NCI-H345 (cell line): ENCODE measurements at places on chromosomes 6 and 20.

GRCh38 chr6:159969204-159969912 lies 476 bp downstream of the IGF2R start:
- DNase-seq = no peak

DNA sequence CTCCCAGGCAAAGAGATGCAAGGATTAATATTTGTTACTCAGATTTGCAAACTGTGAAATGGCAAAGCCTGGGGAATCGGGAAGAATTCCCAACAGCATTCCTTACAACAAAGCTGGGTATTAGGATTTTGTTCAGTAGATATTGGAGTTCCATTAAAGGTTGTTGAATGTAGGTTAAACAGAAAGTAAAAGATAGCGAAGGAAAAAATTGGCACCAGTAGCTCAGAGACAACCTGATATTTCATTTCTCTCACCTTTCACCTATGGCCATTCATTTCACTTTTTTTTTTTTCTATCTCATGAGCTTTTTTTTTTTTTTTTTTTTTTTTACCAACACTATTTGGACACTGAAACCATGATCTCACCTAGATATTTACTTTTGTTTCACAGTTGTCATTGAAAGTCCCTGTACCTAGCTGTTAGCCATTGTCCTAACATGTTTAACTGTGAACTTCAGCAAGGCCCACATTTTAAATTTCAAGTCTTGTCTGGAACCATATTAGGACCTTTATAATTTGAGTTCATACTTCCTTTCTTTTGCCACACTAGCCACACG lies 552.5 kb downstream of the HAO1 start:
- no peak for DNase-seq

DNA sequence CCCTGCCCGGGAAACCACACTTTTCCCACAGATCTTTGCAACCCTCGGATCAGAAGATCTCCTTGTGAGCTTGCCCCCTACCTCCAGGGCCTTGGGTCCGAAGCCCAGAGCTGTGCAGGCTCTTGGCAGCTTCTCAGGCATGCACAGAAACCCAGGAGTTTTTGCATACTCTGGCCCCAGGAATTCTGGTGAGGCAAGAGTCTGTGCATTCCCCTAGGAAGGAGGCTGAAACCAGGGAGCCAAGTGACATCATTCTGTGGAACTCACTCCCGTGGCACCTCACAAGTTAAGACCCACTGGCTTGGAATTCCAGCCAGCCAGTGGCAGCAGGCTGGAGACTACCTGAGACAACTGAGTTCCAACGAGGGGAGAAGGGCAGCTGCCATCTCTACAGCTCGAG lies 100.1 kb downstream of the TNFRSF21 start:
- no peak for DNase-seq

DNA sequence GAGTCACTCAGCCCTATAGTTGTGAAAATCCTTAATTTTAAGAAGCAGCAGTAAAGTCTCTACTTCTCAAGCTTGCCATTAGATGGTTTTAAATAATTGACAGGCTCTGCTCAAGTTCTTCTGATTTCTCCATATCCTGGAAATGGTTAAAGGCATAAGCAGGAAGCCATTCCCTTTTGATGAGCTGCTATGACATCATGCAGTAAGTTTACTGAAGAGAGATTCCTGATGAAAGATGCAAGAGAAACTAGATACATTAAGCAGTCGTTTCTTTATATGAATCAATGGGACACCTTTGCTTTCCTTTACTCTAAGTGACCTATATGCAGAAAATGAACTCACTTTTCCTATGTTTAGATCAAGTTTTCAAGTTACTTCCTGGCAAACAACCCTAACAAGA lies 9.8 kb downstream of the POPDC3 start:
- DNase-seq = no peak

DNA sequence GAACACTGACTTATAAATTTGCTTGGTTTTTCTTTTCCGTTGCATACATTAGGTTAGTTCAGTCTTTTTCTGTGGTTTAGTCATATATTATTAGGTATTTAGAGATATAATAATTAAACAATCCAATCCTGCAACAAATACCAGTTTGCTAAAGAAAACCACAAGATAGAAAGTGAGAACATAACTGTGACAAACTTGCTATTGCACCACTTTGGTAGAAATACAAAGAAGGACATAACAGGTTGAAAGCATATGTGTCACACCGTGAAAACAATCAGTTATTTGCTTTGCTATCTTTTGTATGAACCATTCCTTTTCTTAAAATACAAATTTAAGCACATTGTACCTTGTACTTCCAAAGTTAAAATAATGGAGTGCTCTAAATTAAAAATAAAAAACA lies 42.0 kb upstream of the KCNQ5 start:
- no peak for DNase-seq

DNA sequence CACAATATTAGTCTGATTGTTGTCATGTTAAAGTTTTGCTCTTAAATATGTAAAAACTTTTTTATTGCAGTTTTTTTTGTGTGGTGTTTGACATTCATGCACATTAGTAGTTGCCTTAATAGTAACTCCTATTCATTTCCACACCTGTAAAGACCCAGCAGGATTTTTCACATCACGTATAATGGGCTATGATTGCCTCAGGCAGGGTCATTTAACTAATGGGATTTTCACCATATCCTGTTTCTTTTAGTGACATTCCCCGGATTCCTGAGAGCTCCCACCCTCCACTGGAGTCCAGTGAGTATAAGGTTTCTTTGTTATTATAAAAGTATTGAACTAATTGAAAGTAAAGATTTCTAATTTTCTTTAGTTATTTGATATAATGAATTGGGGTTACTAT lies 359.2 kb downstream of the RIMS1 start:
- no peak for DNase-seq

DNA sequence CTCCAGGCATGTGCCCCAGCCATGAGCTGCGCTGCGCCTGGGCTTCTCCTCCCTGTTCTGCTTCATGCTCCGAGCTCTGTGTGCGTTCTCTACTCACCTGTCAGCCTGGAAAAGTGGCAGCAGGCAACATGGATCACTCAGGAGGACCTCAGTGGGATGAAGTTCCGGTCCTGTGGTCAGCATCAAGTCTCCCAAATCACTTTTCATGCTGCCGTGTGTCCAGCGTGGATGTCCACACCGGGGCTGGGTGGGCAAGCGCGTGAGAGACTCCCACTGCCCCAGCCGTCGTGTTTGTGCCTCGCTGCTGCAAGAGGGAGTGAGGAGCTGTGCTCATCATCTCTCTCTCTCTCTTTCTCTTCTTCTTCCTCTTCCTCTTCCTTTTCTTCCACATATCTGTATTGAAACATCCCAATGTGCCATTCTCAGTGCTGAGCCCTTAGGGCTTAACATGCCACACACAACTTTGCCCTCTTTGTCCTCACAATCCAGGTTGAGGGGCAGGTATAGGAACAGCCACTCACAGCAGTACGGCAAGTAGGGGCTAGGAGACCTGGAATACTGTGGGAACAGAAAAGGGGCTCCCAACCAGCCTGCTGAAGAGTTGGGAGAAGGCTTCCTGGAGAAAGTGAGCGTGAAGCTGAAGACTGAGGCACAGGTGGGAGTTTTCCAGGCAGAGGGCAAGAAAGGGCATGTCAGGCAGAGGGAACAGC lies 3.8 kb upstream of the PDYN start:
- DNase-seq = no peak

DNA sequence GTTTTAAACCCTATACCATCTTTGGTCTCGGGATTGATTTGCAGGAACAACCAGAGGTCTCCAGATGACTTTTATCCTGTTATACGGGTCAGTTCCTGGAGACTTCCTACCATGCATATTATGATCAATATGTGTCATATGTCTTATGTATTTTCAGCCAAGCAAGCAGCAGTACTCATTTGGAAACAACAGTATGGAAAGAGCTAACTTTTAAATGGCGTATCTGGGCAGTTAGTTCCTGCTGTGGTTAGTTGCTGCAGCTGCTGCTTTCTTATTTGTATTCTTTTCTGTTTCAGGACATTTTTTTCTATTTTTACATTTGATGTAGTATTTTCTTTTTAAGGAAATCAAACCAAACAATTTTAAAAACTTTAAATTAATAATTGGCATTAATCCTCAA lies 207.5 kb downstream of the MANEA start:
- DNase-seq = no peak

- DNase-seq = no peak
These were observed 85.5 kb downstream of the SLC22A23 start for GRCh38 chr6:3371222-3371949.

DNA sequence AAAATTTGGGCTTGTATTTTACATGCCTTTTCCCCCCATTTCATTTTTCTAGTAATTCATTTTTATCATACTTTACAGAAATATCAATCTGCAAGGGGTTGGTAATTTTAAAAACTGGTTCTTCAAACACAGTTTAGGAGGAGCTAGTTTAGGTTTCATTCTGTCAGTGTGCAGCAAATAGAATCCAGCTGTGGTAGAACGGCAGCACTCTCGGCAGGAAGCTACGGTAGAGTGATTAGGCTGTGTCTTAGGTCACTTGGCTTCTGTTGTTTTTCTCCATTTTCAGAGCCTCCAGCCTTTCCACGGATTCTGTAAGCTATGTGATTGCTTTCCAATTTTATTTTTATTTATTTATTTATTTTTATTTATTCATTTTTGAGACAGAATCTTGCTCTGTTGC lies 32.7 kb downstream of the TLDC2 start:
- DNase-seq = no peak

DNA sequence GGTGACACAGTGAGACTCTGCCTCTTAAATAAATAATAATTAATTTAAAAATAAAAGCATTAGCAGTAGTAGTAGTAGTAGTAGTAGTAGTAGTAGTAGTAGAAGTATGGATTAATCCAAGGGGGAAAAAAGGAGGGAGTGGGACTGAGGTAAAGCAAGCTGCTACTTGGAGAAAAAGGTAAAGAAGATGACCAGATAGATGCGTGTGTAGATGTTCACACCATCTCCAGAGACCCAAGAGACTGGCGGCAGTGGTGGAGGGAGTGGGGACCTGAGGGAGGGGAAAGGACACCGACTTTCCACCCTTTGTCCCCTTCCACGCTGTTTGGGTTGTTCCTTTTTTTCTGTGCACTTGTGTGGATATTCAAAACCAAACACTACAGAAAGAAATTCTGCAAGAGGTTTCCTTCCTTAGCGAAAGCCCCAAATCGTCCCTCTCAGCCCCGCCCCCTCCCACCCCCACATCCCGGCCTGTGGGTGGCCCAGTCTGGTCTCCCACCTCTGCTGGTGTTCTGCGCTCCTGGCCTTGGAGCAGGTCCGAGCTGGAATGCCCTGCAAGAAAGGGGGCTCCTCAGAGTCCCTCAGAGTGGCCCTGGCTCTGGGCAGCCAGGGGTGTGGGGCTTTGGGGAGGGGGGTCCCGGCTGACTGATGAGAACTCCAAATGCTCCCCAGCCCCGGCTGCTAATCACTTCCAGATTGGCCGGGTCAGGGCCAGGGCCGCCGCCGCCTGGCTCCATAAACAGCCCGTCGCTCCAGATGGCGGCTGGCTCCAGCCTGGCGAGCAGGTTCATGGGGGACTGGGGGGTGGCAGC lies 60.2 kb downstream of the UBE2V1 start:
- no peak for DNase-seq

DNA sequence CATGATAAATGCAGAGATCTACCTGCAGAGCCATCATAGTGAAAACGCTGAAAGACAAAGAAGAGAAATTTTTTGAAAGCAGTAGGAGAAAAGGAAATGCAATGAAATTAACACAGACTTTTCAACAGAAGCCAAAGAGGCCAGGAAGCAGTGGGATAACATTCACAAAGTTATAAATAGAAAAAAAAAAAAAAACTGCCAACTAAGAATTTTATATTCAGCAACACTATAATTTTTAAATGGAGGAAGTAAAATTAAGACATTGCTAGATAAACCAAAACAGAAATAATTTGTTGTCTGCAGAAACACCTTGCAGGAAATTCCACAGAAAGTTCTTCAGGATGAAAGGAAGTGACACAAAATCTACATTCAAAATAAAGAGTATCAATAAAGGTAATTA lies 591.5 kb upstream of the ID4 start:
- no peak for DNase-seq

DNA sequence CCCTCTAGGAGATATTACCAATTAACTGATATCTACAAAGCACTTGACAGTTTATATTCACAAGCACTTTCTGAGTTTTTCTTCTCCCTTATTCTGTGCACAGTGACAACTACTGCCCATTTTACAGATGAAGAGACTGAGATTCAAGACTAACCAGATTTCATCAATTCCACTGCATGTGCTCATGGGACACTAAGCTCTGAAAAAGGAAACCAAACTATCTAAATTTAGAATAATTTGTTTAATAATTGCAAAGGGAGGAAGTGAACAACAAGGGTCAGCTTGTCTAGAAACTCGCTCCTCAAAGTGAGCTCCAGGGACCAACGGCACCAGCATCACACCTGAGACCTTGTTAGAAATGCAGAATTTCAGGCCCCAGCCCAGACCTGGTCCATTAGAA lies 50.8 kb upstream of the MYLIP start:
- no peak for DNase-seq

DNA sequence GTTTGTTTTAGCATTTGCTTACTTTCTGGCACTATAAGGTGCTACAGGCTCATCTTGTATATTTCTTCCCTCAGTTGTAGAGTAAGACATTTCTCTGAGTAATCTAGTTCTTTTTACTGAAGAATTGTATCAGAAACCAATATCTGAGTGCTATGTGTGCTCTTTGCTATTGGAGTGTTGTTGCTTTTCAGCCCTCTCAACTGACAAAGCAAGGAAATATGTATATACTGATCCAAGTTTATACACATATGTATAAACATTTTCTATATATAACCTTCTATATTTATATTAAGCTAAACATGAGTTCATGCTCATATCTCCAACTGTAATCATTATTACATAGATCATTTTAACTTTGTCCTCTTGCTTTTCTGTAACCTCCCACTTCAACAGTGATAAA lies 405.7 kb downstream of the RFPL4B start:
- no peak for DNase-seq

DNA sequence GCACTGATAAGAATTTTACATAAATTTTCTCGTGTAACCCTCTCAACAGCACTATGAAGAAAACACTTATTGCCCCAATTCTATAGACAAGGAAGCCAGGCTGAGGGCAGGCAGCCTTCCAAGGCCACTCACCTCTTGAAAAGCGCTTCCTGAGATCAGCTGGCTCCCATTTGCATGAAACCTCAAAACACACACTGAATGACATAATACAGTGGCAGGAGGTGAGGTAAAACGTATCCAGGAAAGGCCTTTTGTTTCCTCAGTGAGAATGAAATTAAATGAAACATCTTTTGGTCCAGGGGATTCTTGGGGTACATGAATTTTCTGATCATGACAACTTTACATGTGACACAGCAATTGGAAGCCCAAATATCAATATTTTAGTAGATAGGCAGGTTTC lies 112.5 kb downstream of the WDR27 start:
- DNase-seq = peak; percentile 27

DNA sequence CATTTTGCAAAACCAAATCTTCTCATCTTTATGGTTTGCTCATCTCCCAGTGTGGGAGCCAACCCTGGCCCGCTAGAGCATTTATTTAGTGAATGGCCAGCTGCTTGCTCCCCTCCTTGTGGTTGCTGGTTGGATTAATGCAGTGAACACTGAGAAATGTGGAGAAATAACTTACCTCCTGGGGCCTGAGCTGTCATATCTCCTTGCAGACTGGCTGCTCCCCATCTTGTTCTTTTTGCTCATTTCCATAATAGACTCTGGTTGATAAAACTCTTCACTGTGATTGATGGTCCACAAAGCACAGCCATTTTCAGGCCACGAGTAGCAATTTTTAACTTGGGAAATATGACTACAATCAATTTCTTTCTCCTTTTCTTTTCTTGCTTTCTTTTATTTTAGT lies 1078.5 kb upstream of the FLRT3 start:
- DNase-seq = no peak
